A673 (cell line): ENCODE measurements at places on chromosomes 11 and 22. TPM values are rescaled to one million over a fixed set of nuclear protein-coding genes. Genes with fewer than 3 reads are reported as not detected.

Gene CCDC116
- total RNA-seq = 1.3 and 2.3 TPM in 2 replicates

GRCh38 chr11:114826910-114827442, 148.6 kb downstream of the NXPE2 start:
- no peak for DNase-seq

Gene KDM4E
- total RNA-seq = not detected in 2 replicates

Gene MAJIN
- not detected in 2 replicates for total RNA-seq

DNA sequence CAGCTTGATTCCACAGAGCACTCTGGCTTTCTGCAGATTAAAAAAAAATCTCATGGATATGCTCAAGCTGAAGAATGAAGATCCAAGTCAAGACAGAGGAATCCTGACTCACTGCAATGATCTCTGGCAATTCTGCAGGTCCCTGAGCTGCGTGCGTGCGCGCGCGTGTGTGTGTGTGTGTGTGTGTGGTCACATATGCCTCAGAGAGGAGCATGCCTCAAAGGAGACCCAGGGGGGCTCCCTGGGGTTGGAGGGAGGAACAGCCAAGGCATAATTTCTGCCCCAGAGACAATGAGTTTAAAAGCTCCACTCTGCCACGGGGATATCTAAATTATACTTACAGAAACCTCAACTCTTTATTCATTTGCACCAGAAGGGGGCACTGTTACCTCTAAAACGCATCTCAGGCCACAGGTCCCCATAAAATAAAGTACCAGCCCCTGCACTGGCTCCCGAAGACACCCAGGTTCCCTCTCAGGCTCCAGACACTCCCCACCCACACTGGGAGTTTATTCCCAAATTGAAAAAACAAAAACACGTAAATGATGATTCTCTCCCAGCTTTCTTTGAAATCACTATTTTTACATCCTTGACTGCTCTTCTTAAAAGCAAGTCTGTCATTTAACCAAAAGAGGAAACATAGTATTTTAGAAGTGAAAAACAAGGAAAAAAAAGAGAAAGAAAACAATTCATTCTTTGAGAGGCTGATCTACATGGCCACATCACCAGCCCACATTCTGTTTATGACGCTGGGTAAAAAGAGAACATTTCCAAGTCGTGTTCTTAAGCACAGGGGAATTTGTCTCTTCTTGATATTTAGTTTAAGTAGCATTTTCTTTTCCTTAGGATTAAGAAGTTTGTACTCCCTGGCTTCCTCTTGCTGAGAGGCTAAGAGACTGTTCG, 401.0 kb downstream of the LARGE1 start:
- peak; percentile 19 for DNase-seq

Gene FOLR2
- total RNA-seq = not detected in 2 replicates

GRCh38 chr22:50016988-50017700, 4.6 kb upstream of the IL17REL start:
- DNase-seq = no peak

- no peak for DNase-seq
Observed at GRCh38 chr11:35717043-35717442, 54.5 kb downstream of the TRIM44 start.

Gene OR8D1
- total RNA-seq = 0.41 and 0.52 TPM in 2 replicates

DNA sequence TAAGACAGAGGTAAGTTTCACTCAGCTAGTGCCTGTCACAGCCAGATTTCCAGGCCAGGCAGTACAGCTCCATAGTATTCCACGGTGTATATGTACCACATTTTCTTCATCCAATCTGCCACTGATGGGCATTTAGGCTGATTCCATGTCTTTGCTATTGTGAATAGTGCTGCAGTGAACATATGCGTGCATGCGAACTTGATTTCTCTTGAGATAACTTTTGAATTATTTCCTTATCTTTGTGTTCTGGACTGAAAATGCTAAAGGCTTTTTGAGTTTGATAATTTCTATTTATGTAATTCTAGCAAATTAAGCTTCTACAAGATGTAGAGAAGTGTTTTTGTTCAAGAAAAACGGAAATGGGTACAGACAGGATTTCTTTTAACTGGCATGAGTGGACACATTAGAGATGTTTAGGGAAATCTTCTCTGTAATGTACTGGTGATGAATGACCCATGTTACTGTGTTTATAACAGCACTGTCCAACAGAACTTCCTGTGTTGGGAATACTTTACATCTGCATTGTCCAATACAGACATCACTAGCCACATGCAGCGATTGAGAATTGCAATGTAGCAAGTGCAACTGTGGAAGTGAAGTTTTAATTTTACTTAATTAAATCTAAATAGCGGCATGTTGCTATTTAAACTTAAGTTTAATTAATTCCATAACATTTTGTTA, 151.3 kb downstream of the CADM1 start:
- no peak for DNase-seq

DNA sequence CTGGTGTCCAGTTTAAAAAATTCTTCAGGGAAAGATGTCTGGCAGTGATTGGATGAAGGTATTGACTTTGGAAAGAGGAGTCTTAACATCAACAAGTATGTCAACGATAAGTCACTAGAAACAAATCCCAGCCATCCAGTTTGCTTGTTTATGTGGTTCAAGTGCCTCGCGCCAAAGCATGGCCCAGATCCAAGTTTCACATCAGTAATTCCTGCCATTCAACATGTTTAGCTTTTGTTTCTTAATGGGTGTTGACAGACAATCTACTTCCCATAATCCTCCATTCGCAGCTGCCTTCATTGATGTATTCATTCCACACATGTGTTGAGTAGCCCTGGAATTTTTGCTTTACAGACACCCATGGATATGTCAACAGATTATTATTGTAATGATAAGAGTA, 77.8 kb downstream of the UBASH3B start:
- DNase-seq = peak; percentile 44

GRCh38 chr11:123227763-123228495, 32.9 kb upstream of the CLMP start:
- DNase-seq = no peak

DNA sequence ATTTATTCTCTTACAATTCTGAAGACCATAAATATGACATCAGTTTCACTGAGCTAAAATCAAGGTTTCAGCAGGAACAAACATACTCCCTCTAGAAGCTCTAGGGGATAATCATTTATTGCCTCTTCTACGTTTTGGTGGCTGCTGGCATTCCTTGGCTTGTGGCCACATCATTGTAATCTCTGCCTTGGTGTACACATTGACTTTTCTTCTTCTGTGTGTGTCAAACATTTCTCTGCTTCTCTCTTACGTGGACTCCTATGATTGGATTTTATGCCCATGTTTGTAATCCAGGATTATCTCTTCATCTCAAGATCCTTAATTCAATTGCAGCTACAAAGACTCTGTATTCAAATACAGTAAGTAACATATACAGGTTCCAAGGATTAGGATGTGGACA, 30.4 kb upstream of the MMP20 start:
- no peak for DNase-seq

- DNase-seq = no peak
Observed at GRCh38 chr22:43881091-43882061, 10.4 kb downstream of the PNPLA5 start.

DNA sequence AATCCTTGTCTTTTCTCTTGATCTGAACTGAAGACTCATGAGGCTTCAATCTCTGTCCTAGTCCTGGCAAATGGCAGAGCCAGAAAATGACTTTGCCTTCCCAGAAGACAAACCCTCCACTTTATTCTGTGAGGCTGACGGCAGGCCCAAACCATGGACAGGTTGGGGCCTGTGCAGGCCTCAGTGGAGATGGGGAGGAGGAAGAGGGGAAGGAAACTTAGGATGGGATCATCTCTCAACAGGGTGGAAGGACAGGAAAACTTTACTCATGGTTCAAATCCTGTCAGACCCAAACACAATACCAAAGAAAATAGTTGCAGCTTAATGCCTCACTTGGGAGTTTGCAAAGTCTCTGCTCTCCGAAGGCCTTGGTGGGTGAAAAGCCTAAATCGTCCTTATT, 9.8 kb downstream of the RPL27A start:
- DNase-seq = no peak

Gene LIF
- 0.24 and 0.59 TPM in 2 replicates for total RNA-seq

DNA sequence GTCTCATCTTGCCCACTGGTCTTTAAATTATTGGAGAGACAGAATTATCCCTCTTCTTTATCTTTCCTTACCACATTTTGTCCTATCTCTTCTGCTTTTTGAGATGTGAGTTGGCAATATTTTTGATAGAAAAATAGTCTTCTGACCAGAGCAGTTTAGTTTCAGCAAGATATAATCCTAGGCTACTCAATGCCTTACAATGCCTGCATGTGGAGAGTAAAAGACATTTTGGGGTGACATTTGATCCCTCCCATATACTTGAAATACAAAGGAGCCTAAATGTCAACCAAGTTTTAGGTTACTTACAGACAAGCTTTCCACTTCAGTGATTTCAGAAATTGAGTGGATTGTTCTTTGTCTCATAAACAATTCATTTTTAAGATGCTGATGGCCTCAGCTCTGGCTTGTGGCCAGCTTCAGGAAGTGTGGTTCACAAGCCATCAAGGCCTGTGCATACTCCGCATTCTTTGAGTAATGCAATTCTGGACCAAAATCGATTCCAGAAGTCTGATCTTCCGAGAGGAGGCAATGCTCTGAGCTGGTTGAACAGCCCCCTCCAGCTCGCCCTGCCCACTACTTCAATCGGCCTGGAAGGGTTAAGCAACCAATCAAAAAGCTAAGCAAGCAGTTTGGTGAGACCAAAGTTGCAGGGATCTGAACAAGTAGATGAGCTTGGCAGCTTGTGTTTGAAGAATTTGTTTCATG, 274.4 kb downstream of the BLID start:
- peak; percentile 95 for DNase-seq

Gene OTOG
- not detected in 2 replicates for total RNA-seq

DNA sequence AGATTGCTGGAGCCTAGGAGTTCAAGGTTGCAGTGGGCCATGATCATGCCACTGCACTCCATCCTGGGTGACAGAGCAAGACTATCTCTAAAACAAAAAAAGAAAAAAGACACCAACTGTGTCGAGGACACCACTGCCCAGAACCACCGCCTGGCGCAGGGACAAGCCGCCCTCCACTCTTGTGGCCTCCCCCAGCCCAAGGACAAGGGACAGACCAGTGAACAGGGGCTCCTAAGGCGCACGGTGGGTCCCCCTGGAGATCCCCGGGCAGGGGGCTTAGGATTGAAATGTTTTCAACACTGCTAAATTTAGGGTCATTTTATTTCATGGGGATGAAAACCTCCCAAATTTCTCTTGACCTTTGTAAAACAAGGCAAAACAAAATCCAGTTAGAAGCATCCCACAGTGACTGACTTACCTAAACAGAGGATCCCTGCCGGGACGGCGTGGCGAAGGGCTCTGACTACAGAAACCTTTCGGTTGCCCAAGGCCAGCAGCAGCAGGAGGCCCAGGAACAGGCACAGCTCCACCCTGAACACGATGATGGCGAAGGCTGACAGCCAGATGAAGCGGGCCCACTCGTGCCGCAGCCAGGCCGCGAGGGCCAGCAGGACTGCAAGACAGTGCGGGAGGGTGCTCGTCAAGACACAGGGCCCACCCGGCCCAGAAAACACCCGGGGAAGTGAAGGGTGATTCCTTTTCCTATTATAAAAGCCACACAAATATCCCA, 8.6 kb downstream of the ALG12 start:
- DNase-seq = no peak
